ENCODE measurements at places on chromosomes 12 and 14.

DNA sequence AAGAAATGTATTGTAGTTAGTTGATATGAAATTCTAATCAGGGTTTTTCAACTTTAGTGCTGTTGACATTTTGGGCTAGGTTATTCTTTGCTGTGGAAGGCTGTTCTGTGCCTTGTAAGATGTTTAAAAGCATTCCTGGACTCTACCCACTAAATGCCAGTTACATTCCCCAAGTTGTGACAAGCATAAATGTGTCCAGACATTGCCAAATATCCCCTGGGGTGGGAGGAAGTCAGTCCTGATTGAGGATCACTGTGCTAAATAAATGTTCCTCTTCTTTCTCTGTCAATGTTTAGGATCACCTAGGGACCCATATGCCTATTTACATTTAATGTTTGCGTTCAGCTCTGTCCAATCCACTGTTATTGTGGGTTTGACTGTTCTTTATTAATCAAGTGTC, 268.3 kb downstream of the TMTC2 start:
- DNase-seq = no peak

DNA sequence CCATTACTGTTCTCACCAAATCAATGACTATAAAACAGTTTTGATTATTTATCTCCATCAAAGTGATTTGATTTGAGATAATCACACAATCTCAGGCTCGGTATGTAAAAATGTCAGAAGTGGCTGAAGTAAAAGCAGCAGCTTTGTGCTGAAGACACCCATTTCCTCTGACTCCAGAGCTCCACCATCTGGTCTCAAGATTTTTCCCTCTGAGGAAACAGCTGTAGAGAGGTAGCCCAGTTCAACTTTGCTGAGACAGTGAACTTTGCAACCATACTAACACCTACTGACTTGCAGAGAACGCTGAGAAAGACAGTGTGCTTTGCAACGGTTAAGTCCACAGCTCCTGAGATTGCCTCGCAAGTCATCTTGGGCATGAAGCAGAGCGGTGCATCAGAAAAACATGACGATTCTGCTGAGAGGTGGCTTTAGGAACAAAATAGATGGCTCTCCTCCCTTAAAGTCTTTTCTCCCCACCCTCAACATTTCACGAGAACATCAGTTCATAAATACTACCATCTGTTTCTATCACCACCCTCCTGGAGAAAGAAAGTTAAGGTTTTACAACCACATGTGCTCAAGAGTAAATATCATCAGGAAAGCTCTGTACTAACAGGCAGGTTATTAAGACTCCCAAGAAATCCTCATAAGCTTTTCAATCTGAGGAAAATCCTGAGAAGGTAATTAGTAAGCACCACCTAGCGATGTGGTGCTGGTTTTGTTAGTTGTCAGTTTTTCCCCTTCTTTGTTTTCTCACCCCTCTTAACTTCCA, 34.8 kb downstream of the HIGD1C start:
- DNase-seq = peak; percentile 46

- DNase-seq = no peak
These were observed 2.0 kb downstream of the SCFD1 start for GRCh38 chr14:30624132-30624423.

DNA sequence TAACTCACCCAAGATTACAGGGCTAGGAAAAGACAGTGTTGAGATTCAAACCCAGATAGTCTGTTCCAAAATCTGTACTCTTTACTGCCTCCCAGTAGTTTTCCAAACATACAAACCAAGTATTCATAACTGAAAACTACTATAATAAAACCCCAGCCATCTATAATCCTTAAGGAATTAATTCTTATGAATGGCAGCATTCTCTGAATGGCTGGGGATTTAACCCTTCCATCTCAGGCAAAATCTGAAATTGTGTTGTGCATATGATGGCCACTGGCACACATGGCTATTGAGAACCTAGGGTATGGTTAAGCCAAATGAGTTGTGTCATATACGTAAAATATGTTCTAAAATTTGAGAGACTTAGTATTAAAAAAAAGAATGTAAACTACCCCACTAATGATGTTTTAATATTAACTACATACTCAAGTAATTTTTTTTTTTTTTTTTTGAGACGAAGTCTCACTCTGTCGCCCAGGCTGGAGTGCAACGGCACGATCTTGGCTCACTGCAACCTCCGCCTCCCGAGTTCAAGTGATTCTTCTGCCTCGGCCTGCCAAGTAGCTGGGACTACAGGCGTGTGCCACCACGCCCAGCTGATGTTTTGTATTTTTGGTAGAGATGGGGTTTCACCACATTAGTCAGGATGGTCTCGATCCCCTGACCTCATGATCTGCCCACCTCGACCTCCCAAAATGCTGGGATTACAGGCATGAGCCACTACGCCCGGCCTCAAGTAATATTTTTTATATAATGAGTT, 16.7 kb downstream of the PPP1R13B start:
- DNase-seq = no peak

DNA sequence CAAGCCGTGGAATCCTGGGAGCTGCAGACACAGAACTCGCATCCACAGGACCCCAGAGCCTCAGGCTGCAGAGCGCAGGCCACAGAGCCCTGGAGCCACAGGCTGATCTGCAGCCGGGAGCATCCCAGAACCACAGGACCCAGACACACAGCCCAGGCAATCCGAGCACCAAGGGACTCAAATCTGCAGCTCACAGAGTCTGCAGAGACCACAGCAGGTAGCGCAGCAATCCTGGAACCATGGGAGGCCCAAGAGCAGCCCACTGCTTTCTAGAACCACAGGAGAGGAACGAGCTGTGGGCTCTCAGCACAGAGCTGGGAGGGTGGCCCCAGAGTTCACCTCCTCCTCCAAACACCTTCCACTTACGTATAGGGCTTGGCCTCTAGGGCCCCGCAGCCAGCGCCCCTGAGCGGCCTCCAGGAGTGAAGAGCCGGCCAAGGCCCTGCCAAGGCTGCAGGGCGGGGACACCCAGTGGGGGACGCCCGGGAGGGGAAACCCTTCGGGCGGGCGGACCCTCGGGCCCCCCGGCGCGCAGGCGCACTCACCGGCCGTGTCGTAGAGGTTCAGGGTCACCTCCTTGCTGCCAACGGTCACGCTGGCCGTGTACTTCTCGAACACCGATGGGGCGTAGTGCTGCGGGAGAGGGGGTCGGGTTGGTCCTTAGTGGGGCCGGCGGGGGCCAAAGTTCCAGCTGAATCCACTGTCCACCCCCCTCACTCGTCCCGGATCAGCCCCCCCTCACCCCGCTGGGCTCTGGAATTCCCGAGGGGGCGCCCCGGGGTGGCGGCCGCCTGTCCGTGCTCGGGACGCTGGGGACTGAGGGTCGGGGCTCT, 665 bp downstream of the RHOF start:
- no peak for DNase-seq

DNA sequence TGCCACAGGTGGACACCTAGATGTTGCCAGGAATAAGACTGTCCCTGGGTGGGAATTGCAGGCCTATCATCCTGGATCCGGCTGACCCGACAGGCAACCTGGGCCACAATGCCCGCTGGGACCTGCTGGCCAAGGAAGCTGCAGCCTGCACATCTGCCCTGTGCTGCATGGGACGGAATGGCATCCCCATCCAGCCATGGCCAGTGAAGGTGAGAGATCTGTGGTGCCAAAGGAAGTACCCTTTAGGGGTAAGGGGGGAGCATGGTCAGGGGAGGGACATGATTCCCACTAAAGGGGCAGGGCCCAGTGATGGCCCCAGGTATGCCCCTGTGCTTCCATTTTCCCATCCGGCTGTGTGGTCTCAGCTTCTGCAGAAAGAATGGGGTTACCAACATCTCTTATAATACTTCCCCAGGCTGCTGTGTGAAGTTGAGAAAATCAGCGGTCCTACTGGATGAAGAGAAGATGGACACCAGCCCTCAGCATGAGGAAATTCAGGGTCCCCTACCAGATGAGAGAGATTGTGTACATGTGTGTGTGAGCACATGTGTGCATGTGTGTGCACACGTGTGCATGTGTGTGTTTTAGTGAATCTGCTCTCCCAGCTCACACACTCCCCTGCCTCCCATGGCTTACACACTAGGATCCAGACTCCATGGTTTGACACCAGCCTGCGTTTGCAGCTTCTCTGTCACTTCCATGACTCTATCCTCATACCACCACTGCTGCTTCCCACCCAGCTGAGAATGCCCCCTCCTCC, 8.6 kb upstream of the OAS2 start:
- no peak for DNase-seq

All from SJSA1 (cell line).